ENCODE measurements at places on chromosomes 7 and 10.

- no peak for DNase-seq
Measured at GRCh38 chr7:24604630-24605029, 31.4 kb downstream of the PALS2 start.

DNA sequence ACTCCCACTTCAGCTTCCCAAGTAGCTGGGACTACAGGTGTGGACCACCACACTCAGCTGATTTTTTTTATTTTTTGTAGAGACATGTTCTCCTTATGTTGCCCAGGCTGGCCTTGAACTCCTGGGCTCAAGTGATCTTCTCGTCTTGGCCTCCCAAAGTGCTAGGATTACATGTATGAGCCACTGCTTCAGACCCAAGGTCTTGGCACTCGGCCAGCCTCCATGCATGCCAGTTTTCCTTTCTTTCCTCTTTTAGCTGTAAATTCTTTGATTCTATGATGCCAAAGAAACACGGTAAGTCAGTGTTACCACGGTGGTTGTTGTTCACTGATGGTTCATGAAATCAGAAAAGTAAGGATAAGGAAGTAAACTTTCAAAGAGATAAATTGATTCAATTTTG lies 3.0 kb upstream of the MGAM start:
- no peak for DNase-seq

- DNase-seq, result peak; percentile 79
Measured at GRCh38 chr7:140230861-140231770, 54.3 kb upstream of the KDM7A start.

DNA sequence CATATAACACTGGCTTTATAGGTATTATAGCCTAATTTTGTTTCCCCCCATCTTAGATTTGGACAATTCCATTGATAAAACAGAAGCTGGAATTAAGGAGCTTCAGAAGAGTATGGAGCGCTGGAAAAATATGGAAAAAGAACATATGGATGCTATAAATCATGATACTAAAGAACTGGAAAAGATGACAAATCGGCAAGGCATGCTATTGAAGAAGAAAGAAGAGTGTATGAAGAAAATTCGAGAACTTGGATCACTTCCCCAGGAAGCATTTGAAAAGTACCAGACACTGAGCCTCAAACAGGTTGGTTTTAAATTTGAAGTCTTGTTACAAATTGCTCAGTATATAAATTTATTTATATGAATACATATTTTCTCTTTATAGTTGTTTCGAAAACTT lies 34.1 kb downstream of the SMC3 start:
- no peak for DNase-seq

- DNase-seq, result peak; percentile 18
Measured at GRCh38 chr7:79453558-79454360, at the start of gene MAGI2. Gene MAGI2 (minus strand): TSS chr7:79453667. CDS start chr7:79453320, 347 bp downstream.

DNA sequence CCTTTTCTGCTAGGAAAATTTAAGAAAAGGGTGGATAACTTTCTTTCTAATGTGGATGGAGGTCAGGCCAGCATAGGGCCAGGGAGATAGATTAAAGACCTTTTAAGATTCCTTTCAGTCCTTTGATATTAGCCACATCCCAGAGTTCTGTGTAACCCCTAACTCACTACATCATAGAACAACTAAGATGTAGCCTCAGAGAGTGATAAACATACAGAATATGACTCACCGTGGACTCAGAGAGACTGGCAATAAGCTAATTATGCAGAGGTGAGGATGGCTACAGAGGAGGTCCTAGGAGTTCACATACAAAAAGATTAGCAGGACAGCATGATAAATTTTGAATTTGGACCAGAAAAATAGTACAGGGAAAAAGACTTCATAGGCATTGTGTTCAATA lies 141.0 kb downstream of the AOAH start:
- no peak for DNase-seq

GRCh38 chr7:139026551-139026950 lies 9.3 kb downstream of the ZC3HAV1L start:
- DNase-seq, result no peak

DNA sequence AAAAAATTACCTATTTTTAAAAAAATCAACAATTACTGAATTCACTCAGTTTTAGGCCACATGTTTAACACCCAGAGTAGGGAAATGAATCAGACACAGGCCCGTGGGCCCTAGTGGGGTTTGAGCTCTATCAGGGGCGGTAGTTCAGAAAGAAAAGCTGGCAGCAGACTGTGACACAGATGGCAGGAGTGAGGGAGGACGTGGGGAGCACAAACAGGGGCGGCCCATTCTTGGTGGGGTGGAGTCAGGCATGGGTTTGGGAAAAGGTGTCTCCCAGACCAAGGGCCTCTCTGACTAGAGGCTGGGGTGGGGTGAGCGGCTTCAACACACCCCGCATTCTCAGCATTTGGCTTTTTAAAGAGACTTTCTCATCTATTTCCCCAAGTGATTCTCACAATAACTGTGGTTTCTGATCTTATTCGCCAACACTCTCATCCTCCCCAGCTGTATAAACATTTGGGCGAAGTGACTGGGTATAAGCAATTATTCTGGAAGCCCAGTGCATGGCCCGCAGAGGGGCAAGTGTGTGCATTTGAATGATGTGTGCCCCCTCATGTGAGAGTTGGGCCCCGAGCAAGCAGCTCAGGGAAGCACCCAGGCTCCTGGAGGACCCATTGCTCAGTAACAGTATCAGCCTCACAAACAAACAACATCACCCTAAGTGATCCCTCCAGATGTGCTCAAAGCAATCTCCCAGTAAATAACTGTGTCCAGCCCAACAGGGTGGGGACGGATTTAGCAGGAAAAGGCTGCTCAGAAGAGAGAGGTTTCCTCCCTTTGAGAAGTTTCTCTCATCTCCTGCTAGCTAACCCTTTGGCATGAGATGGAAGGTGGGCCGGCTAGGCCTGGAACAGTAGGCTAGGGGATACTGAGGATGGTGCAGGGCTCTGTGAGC lies 437.6 kb upstream of the ZMIZ1 start:
- peak; percentile 44 for DNase-seq
